ENCODE measurements at places on chromosomes 4 and X. TPM values are rescaled to one million over a fixed set of nuclear protein-coding genes. Genes with fewer than 3 reads are reported as not detected.

HSFX4 gene
- total RNA-seq: not detected

SPATA18 gene
- 22.2 TPM for total RNA-seq

ARHGAP36 gene
- total RNA-seq: not detected

GDI1 gene
- total RNA-seq: 86.7 TPM

PCDH11X gene
- not detected for total RNA-seq

GPR119 gene
- not detected for total RNA-seq

STBD1 gene
- total RNA-seq: 7.1 TPM

C4orf51 gene
- total RNA-seq: not detected

TENM3 gene
- total RNA-seq: 6.0 TPM

CFAP47 gene
- under 0.01 TPM for total RNA-seq

SYNPO2 gene
- 1.3 TPM for total RNA-seq

CYSLTR1 gene
- total RNA-seq: 0.26 TPM

TTC29 gene
- total RNA-seq: not detected

BTK gene
- not detected for total RNA-seq

PLXNB3 gene
- 0.95 TPM for total RNA-seq

MAGEC3 gene
- not detected for total RNA-seq

GPRASP2 gene
- 24.5 TPM for total RNA-seq

CLDN34 gene
- not detected for total RNA-seq

PDGFC gene
- total RNA-seq: 39.4 TPM

SMIM10 gene
- total RNA-seq: 5.7 TPM

DCHS2 gene
- 0.09 TPM for total RNA-seq

BMPR1B gene
- total RNA-seq: 0.47 TPM

RNF128 gene
- 3.6 TPM for total RNA-seq

AVPR2 gene
- not detected for total RNA-seq

PPP2R2C gene
- 0.34 TPM for total RNA-seq

SCRG1 gene
- total RNA-seq: 0.09 TPM

PGAM4 gene
- total RNA-seq: not detected

FREM3 gene
- not detected for total RNA-seq

XPNPEP2 gene
- 4.8 TPM for total RNA-seq

SOD3 gene
- total RNA-seq: 22.5 TPM

HSFX3 gene
- total RNA-seq: not detected

SYTL5 gene
- 1.6 TPM for total RNA-seq

FATE1 gene
- total RNA-seq: not detected

CXorf38 gene
- 7.3 TPM for total RNA-seq

C4orf36 gene
- total RNA-seq: 2.1 TPM

TMPRSS11F gene
- not detected for total RNA-seq

SPANXC gene
- total RNA-seq: not detected

CCNA2 gene
- 0.94 TPM for total RNA-seq

XAGE1B gene
- total RNA-seq: not detected

NWD2 gene
- under 0.01 TPM for total RNA-seq

SPANXA1 gene
- total RNA-seq: not detected

TDO2 gene
- total RNA-seq: 9.3 TPM

SLC9B2 gene
- total RNA-seq: 14.8 TPM

EVC gene
- total RNA-seq: 42.9 TPM

POF1B gene
- not detected for total RNA-seq

VGLL1 gene
- not detected for total RNA-seq

FGFBP2 gene
- not detected for total RNA-seq

BRS3 gene
- total RNA-seq: not detected

KLHL34 gene
- not detected for total RNA-seq

FAAH2 gene
- total RNA-seq: 0.47 TPM

PLP2 gene
- total RNA-seq: 17.8 TPM

TLL1 gene
- total RNA-seq: not detected

Measured in bronchial smooth muscle cell (primary cell).